NCI-H1930 (cell line): ENCODE measurements at places on chromosomes 6 and 20.

DNA sequence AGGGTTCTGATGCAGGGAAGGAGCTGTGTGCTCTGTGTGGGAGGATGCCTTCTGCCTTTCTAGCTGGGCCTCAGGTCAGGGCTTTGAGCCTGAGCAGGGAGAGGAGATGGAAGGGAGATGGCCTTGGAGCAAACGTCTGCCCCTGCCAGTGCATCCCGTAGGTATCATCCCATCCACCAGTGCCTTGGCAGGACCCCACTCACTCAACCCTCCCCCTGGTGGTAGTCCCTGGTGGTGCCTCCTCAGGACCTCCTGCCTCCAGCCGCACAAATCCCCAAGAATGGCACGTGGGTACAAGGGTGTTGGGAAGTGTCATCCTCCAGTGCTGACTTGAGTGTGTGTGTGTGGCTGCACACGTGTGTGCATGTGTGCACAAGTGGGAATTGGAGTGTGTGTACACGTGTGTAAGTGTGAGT, 23.1 kb upstream of the MICB start:
- no peak for DNase-seq

DNA sequence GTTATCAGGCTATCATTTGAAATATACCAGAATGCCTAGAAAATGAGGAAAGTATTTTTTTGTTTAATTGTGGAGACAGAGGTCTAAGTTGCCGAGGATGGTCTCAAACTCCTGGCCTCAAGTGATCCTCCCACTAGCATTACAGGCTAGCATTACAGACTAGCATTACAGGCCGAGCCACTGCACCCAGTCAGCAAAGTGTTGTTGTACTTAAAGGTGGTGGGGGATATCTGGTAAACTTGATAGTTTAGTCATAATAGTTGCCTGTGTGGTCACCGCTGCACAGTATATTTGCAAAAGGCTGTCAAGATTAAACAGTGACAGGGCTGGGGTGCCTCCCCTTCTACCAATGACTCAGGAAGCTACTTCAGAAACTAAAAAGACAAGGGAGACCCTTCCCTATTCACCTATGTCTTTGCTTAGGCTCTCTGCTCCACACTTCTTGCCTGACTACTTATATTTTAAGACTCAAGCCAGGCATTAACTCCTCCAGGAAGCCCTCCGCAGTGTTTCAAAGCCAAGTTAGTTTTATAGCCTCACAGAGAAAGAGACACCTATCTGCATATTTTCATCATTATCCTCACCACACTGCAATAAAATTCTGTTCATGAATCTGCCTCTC, 3.1 kb upstream of the AKIRIN2 start:
- DNase-seq = no peak

DNA sequence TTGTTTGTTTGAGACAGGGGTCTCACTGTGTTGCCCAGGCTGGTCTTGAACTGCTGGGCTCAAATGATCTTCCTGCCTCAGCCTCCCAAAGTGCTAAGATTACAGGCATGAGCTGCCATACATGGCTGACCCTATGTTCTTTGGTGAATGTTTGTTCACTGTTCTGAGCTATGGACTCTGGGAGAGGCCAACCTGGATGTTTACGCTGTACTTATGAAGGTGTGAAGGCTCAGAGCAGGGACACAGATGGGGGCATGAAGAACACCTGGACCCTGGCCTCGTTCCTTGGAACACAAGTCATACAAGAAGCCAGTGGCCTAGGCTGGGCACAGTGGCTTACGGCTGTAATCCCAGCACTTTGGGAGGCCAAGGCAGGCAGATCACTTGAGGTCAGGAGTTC, 21.1 kb upstream of the CD24 start:
- DNase-seq = no peak

DNA sequence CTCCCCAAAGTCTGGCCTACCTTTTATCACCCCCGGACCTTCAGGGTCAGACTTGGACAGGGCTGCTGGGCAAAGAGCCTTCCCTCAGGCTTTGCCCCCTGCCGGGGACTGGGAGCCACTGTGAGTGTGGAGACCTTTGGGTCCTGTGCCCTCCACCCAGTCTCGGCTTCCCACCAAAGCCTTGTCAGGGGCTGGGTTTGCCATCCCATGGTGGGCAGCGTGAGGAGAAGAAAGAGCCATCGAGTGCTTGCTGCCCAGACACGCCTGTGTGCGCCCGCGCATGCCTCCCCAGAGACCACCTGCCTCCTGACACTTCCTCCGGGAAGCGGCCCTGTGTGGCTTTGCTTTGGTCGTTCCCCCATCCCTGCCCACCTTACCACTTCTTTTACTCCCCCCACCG, 10.3 kb downstream of the VEGFA start:
- no peak for DNase-seq

GRCh38 chr6:148768646-148769270, 21.9 kb downstream of the UST start:
- DNase-seq = no peak

GRCh38 chr20:35768731-35769664, 2.8 kb upstream of the PHF20 start:
- no peak for DNase-seq

- DNase-seq = no peak
These were observed 131.6 kb upstream of the TOP1 start for GRCh38 chr20:40896814-40897700.

GRCh38 chr6:152229330-152229729, 407.8 kb downstream of the SYNE1 start:
- no peak for DNase-seq

- no peak for DNase-seq
These were observed 312.8 kb upstream of the SPTLC3 start for GRCh38 chr20:12695937-12696336.

- DNase-seq = no peak
These were observed 56.9 kb upstream of the TAGAP start for GRCh38 chr6:159101656-159102055.

GRCh38 chr20:61989741-61990140, 75.9 kb downstream of the TAF4 start:
- no peak for DNase-seq

- no peak for DNase-seq
These were observed 167.2 kb upstream of the MAP3K7 start for GRCh38 chr6:90753820-90754643.

- DNase-seq = no peak
These were observed 9.3 kb upstream of the RNGTT start for GRCh38 chr6:88972504-88973423.

DNA sequence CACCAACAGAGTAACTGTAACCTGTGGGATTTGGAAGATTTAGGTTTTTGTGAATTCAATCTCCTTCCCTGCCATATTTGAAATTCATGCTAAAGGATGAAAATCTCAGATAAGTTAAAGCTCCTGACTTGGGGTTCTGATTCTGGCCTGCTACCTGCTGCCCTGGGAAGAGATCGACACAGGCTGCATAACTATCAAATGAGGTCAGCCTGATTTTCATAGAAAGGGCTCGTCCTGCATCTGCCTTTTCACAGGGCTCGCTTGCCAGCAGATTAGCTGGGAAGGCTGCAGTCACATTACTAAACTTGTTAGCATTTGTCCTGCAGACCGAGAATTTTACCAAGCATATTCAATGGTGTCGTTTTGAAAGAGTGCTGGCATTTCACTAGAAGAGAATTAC, 14.6 kb downstream of the GCLC start:
- no peak for DNase-seq

- DNase-seq = no peak
These were observed 8.5 kb upstream of the FABP7 start for GRCh38 chr6:122770835-122771601.

- no peak for DNase-seq
These were observed 74.2 kb downstream of the WASF1 start for GRCh38 chr6:110105296-110105695.
